ENCODE measurements at places on chromosomes 6 and 20. TPM values are rescaled to one million over a fixed set of nuclear protein-coding genes. Genes with fewer than 3 reads are reported as not detected.

RBPJL gene
- total RNA-seq, result not detected

- no peak for DNase-seq
Measured at GRCh38 chr20:34703424-34704176, 544 bp upstream of the TP53INP2 start.

DNA sequence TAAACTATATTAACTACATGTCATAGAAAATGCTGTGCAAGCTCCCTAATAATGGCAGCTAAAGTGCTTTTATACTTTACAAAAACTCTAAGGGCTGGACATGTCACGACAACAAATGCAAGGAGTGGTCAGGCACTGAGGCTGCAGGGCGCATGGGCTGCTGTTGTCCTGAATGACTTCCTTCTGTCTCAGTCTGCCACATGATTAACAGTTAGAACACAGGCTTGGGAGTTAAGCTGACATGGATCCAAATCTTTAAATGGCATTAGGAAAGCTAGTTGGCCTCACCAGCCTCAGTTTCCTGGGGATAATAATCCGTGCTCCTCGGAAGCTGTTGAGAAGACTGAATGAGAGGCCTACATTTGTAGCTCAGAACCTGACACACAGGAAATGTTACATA lies 57.4 kb downstream of the PREP start:
- no peak for DNase-seq

DNA sequence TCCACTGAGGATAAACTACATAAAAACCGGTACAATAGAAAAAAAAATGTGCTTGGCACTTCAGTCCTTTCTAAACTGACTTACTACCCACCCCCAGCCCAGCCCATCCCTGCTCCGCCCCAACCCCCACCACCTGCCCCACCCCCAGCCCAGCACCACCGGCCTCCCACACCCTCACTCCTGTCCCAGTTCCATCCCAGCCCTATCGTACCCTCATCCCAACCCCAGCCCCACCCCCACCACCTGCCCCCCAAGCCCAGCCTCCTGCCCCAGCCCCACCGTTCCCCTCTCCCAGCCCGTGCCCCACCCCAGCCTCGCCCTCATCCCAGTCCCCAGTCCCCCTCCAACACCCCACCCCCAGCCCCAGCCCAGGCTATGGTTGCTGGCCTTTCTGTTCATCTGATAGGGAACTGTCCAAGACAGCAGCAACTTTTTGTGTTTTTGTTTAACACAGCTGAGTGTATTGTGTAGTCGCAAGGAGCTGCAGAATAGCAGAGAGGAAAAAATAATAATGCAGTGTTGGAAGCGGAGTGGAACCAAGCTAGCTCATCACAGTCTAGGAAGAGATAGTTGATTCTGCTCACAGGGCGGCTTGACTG lies 61.9 kb downstream of the SASH1 start:
- DNase-seq, result no peak

- no peak for DNase-seq
Measured at GRCh38 chr6:25242567-25242966, 36.6 kb upstream of the CARMIL1 start.

DNA sequence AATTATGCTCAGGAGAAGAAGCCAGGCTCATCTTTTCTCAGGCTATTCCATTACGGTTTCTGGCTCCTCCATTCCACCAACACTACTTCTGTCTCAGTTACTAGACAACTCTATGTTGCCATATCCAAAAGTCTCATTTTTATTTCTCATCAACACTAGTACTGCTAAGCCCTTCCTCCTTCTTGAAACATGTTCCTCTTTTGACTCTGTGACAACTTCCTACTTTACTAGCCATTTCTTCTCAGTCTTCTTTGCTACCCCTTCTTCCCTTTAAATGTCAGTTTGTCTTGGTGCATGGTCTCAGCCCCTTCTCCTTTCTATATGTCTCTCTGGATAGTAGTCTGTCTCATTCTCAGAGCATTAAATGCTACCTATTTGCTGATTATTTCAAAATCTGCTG lies 7.1 kb upstream of the ADGRG6 start:
- DNase-seq, result no peak

PKIB gene
- 1.00 TPM for total RNA-seq

PLEKHG1 gene
- total RNA-seq, result 71.1 TPM

GRCh38 chr20:33349493-33349892 lies 51.8 kb downstream of the CDK5RAP1 start:
- DNase-seq, result peak; percentile 76

GRCh38 chr6:27940766-27941165 lies 16.3 kb upstream of the OR2B6 start:
- DNase-seq, result no peak

Measured in mesenteric fat pad (tissue), 1 donor.